ENCODE measurements at places on chromosomes 13 and 19. TPM values are rescaled to one million over a fixed set of nuclear protein-coding genes. Genes with fewer than 3 reads are reported as not detected.

- H3K27ac ChIP-seq, result no peak overlapping the region
- H3K27me3 ChIP-seq, result no peaks in the 10 kb centered on the region
- H3K4me1 ChIP-seq, result peaks cover 3% of the 10 kb centered on the region
Observed at GRCh38 chr19:23286477-23286876, 36.3 kb upstream of the ZNF724 start.

DNA sequence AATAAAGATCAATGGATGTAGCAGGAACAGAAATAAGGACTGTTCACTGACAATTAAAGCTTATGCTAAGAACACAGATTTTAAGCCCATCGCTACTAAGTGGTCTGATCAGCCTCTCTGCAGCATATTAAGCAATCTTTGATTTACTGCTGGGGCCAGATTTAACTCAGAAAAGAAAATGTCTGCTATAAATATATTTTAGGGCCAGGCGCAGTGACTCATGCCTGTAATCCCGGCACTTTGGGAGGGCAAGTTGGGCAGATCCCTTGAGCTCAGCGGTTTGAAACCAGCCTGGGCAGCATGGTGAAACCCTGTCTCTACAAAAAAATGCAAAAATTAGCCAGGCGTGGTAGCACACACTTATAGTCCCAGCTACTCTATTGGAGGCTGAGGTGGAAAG is 43.0 kb downstream of the METTL21C start:
- H3K36me3 ChIP-seq, result peaks cover 48% of the 10 kb centered on the region
- DNase-seq, result no peak
- no peak overlapping the region for H3K27ac ChIP-seq
- H3K4me3 ChIP-seq, result no peak overlapping the region
- H3K4me1 ChIP-seq, result no peaks in the 10 kb centered on the region

The RASGRP4 gene
- total RNA-seq, result 3.2 TPM

The FLT3LG gene
- 15.4 TPM for total RNA-seq
